ENCODE measurements at places on chromosomes 6 and 20.

GRCh38 chr6:110614586-110614985, 138.2 kb upstream of the SLC22A16 start:
- no peak for DNase-seq

- DNase-seq: no peak
These were observed 3.7 kb upstream of the TXNDC5 start for GRCh38 chr6:7914311-7914710.

DNA sequence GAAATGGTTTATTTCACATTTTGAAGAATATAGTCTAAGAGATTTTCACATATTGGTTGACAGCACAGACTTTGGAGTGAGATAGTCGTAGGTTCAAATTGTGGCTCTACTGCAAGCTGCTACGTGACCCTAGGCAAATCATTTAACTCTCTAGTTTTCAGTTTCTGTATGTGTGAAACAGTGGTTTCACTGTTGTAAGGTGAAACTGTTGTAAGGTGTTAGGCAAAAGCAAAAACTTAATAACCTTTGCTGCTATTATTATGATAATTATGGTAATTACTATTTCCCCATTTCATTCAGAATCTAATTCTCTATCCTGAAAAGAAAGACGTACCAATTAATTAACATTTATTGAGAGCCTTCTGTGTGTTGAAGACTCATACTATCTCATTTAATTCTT, 144.2 kb downstream of the REV3L start:
- DNase-seq: no peak

- no peak for DNase-seq
These were observed 626 bp downstream of the STX7 start for GRCh38 chr6:132512342-132512637.

- no peak for DNase-seq
These were observed 7.0 kb downstream of the RCAN2 start for GRCh38 chr6:46484081-46484820.

- no peak for DNase-seq
These were observed 13.8 kb downstream of the ADA start for GRCh38 chr20:44637522-44638372.

DNA sequence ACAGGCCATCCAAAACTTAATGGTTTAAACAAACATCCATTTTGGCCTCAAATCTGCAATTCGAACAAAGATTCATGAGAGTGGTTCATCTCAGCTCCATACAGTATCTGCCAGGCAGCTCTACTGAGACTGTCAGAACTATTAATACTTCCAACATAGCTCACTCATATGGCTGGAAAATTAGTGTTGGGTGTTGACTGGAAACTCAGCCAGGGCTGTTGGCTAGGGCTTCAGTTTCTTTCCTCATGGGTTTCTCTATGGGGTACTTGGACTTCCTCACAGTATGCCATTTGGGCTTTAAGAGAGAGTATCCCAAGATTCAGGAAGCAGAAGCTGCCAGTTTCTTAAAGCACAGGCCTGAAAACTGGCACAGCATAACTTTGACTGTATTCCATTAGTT, 240.3 kb downstream of the TPBG start:
- no peak for DNase-seq

DNA sequence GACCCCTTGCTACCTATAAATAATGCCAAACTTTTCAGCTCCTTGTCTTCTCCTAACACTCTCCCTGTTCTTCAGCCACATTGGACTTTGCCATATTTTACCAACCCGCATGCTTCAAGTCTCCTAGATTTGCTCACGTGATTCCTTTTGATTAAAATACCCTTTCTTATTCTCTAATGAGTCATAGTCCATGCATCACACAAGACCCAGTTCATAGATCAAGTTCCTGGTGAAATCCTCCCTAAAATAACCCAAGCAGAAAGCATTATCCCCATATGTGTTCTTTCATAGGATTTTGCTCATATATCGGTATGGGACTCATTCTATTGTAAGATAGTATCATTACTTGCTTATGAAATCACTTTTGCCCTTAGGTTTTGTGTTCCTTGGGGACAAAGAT, 108.9 kb upstream of the STXBP5 start:
- no peak for DNase-seq

GRCh38 chr20:31712564-31713311, 9.9 kb downstream of the BCL2L1 start:
- no peak for DNase-seq

GRCh38 chr20:50146214-50146613, 7.3 kb downstream of the PEDS1 start:
- no peak for DNase-seq

GRCh38 chr6:14828201-14828611, 417.7 kb upstream of the JARID2 start:
- DNase-seq: no peak

DNA sequence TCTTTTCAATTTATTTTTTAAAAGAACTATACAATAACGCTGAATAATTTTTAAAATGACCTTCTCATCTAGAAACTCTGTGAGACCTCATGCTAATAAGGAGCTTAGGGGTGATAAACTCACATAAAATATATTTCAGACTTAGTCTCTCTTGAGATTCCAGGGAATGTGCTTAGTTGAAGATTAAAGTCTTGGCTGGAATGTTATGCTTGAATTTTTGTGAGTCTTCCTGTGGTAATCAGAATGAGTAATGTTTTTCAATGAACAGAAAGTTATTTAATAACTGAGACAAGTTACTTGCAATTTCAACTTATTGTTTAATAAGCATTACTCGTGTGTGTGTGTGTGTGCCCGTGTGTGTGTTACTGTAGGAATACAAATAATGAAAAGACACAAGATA, 379.9 kb upstream of the EPHA7 start:
- no peak for DNase-seq

DNA sequence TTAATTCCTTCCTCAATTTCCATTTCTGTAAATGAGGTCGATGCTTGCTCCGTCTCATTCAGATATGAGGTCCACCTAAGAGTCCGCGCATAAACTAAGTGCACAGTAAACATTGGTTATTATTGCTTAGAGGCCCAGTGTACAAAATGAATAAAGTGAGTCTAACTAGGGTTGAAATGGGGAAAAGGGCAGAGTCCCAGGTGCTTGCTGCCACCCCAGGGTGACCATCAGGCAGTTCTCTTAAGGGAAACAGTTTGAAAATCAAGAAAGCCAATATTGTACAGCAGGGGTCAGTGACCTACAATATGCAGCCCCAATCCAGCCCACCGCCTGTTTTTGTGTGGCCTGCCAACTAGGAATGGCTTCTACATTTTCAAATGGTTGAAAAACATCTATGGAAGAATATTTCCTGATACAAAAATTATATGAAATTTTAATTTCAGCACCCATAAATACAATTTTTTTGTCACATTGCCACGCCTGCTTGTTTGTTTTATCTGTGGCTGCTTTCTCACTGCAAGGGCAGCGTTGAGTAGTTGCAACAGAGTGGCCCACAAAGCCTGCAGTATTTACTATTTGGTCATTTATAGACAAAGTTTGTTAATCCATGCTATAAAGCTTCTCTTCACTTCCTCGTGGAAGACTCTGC, 43.3 kb downstream of the SLC13A3 start:
- DNase-seq: no peak

- no peak for DNase-seq
These were observed 44.7 kb upstream of the SIRPG start for GRCh38 chr20:1702328-1702727.

GRCh38 chr20:44027343-44028002, 112.8 kb downstream of the TOX2 start:
- DNase-seq: no peak

- DNase-seq: no peak
These were observed 227.5 kb upstream of the MYLIP start for GRCh38 chr6:15901141-15902115.

DNA sequence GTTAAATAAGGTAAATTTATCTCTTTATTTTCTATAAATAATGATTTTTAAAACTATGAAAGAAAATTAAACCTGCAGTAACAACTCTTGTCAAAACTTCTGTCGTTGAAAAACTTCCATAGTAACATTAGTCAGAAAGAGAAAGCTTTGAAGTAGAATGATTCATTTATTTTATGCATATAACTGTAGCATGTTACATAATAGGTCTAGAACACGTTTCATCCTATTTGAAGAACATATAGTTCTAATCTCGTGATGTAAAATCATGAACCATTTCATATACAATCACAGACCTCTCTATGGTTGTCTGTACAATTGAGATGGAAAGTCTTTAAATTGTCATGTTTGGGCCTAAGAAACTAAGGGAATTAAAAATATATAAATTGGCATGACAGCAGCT, 61.3 kb upstream of the MYLIP start:
- DNase-seq: no peak

DNA sequence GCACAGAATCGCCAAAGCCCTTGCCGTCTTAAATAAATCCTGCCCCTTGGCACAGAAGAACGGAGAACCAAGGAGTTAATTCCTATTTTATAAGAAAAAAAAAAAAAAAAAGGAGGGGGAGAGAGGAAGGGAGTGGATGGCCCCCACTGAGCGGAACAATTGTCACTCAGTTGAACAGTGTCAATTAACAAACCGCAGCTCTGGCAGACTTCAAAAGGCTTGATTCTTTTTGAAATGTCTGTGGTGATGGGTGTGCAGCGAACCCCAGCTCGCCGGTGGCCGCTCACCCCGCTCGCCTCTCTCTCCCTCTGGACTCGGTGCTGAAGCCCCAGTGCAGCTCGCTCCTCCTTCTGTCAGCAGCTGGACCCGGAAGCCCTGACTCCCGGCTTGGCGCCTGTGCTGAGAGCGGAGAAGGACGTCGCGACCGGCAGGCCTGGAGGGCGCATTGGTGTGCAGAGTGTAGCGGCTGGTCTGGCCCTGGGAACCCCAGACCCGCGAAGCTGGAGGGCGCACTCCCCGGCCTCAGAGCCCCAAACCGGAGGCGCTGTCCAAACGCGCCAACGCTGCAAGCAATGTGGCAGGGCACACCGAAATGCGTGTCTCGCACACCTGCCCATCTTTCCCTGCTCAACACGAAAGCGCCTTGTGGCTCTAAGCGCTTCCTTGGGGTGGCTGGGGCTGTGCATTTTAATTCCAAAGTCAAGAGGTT, 3.4 kb downstream of the LINC00237 start:
- DNase-seq: no peak

DNA sequence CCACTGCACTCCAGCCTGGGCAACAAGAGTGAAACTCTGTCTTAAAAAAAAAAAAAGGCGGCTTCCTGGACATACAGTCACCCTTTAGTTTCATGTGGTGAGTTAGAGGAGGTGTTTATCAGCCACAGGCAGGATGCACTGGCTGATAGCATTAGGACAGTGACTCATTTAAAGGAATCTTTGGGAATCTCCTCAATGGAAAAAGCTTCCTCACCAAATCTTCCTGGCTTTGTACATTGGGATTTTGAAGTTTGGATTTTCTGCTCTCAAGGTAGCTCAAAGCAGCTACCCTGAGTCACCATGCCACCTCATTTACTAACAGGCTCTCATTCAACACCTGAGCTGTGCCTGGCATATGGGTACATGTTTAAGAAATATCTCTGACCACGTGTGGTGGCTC, 20.2 kb downstream of the PRPH2 start:
- DNase-seq: no peak

- DNase-seq: no peak
These were observed 60.1 kb upstream of the PLEKHG1 start for GRCh38 chr6:150539568-150539967.

DNA sequence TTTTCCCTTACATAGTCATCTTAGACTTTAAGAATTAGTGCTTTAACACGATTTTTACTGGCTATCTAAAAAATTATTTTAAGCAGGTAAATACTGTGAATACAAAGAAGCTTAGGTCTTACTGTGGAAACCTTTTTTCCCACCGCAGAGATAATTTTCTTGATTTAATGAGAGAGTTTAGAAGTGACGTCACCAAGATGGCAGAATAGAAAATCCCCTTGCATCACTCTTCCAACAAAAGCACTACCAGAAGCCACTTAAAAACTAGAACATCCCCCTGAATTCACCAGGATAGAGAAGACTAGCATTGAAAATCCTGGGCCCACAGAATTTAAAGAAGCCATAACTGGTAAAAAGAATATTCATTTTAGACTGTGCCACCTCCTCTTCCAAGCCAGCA, 375.4 kb upstream of the PTCHD4 start:
- DNase-seq: no peak

- DNase-seq: no peak
These were observed 94.5 kb upstream of the FOXP4 start for GRCh38 chr6:41451515-41452163.

DNA sequence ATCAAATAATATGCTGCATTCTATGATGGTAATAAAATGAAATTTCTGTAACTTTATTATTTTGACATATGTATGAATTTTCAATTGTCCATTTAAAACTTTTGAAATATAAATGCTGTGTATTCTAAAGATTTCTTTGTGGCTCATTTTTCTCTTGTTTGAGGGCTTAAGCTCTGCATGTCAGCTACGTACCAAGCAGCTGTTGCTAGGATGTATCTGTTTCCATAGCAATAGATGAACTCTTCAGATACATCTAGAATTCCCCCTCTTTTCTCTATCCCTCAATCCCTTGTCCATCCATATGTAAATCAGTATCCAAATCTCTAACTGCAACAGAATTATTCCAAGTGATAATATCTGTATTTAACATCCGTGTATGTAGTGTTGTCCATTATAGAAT, 76.5 kb upstream of the OPRM1 start:
- DNase-seq: no peak

GRCh38 chr6:164927288-164928056, 381.9 kb downstream of the C6orf118 start:
- DNase-seq: peak; percentile 48

GRCh38 chr6:40845553-40845952, 193.5 kb downstream of the UNC5CL start:
- no peak for DNase-seq

- DNase-seq: no peak
These were observed 134.5 kb downstream of the EDN3 start for GRCh38 chr20:59434960-59435359.

DNA sequence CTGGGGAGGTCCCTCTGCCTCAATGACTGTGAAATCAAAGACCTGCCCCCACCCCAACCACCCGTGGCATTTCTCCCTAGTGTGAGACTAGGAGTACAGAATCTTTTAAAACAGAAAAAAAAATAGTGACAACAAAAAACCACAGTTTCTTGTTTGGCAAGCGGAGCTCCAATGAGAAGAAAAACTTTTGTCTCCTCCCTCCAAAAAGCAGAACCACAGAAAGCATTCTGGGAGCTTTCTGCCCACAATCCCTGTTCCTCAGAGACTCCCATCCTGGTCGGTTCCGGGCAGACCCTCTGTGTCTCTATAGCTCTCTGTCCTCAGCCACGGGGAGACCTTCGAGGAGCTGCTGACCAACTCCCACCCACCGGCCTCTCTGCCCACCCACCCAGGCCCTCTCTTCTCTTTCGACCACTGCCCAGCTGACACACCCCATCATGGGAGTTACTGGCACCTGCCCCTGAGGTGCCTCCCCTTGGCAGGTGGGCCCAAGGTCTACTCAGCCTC, 4.9 kb downstream of the PREX1 start:
- DNase-seq: no peak

GRCh38 chr20:15224199-15224598, 886.8 kb upstream of the FLRT3 start:
- no peak for DNase-seq

- no peak for DNase-seq
These were observed 99.2 kb downstream of the OR2B2 start for GRCh38 chr6:27812805-27813492.

- no peak for DNase-seq
These were observed 23.0 kb upstream of the NFATC2 start for GRCh38 chr20:51565298-51566144.
